ENCODE measurements at places on chromosomes 16 and 17. TPM values are rescaled to one million over a fixed set of nuclear protein-coding genes. Genes with fewer than 3 reads are reported as not detected.

IGSF6 gene
- 0.07 TPM for total RNA-seq

TBC1D3K gene
- not detected for total RNA-seq

EVPL gene
- 0.18 TPM for total RNA-seq

KCNG4 gene
- not detected for total RNA-seq

DDX19B gene
- 31.3 TPM for total RNA-seq

WNT9B gene
- not detected for total RNA-seq

ATP2A3 gene
- 255 TPM for total RNA-seq

LRRC45 gene
- 33.7 TPM for total RNA-seq

CSH1 gene
- total RNA-seq: not detected

RNF112 gene
- total RNA-seq: 0.20 TPM

MRPL10 gene
- total RNA-seq: 43.2 TPM

OR3A3 gene
- total RNA-seq: not detected

NAA38 gene
- total RNA-seq: 54.3 TPM

RHBDL1 gene
- total RNA-seq: 1.6 TPM

KRT39 gene
- not detected for total RNA-seq

XAF1 gene
- 156 TPM for total RNA-seq

MSLN gene
- total RNA-seq: not detected

C17orf107 gene
- total RNA-seq: 0.68 TPM

QPRT gene
- total RNA-seq: 3.8 TPM

B3GNT9 gene
- 12.6 TPM for total RNA-seq

TRIM47 gene
- 26.7 TPM for total RNA-seq

DPEP3 gene
- 0.14 TPM for total RNA-seq

CA4 gene
- total RNA-seq: not detected

FOXN1 gene
- total RNA-seq: not detected

MAP2K4 gene
- total RNA-seq: 34.3 TPM

KRT222 gene
- not detected for total RNA-seq

CAPNS2 gene
- not detected for total RNA-seq

TPSAB1 gene
- total RNA-seq: not detected

BAHCC1 gene
- 0.03 TPM for total RNA-seq

CHST5 gene
- not detected for total RNA-seq

SDR42E2 gene
- not detected for total RNA-seq

FUS gene
- 544 TPM for total RNA-seq

CHTF18 gene
- 72.2 TPM for total RNA-seq

TOP2A gene
- total RNA-seq: 340 TPM

CNTD1 gene
- 0.20 TPM for total RNA-seq

GPRC5B gene
- 2.2 TPM for total RNA-seq

Measured in activated naive CD4-positive, alpha-beta T cell treated with anti-CD3 and anti-CD28 coated beads, Interleukin-2, amount 10 ng/mL, durations not matched to agents 5 hours and 36 hours (primary cell).